ENCODE measurements at places on chromosomes 3 and 15.

DNA sequence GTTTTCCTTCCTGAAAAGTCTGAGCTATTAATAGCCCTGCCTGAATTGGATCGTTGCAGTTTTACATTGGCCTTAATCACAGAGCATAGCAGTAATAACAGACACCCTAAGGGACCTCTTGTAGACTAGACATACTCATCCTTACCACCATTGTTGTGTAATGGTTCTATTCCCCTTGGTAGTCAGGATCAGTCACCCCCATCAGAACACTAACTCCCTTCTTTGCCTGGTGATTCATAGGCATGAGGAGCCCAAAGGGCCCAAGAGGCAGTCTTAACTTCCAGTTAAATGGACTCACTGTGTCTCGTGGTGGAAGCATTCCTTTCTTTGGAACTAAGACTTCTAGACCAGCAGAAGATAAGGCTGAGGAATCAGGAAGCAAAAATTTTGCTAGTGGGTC lies 20.2 kb downstream of the CGGBP1 start:
- no peak for DNase-seq

GRCh38 chr15:73777741-73778140 lies 24.6 kb upstream of the INSYN1 start:
- no peak for DNase-seq

GRCh38 chr15:101500865-101501551 lies 11.5 kb upstream of the PCSK6 start:
- DNase-seq = no peak

DNA sequence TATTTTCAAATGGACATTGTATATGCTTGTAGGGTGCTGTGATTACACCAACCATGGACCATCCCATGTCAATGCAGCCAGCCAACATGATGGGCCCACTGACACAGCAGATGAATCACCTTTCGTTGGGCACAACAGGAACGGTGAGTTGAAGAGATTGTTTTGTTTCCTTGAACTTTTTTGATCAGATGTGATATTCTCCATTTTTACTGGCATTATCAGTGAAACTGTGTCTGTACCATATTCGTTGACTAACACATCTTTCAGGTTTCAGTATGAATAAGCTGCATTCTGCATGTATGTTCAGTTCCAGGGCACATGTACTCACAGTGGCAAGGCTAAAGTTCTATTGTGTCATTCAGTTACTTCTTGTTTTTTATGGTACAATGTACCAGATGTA lies 655.2 kb downstream of the RBMS3 start:
- DNase-seq = no peak

DNA sequence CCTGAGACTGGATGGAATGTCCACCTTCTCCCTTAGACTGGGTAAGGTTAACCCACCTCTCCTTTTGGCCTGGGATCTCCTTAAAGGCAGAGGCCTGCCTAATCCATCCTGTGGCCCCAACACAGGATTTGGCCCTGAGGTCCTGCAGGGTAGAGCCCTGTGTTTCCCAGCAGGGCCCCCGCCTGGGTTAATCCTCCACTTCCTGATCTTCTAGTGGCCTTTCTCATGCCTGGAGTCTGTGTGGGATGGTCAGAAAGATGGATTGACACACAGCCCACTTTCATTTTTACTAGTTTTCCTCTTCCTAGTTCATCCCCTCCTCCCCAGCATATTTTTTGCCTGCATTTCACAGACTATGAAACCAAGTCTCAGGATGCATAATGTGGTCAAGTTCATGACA lies 48.9 kb upstream of the SLC6A6 start:
- DNase-seq = no peak

GRCh38 chr3:131020122-131020693 lies 6.4 kb downstream of the ASTE1 start:
- no peak for DNase-seq

GRCh38 chr15:72047020-72047419 lies 70.9 kb downstream of the MYO9A start:
- DNase-seq = no peak

DNA sequence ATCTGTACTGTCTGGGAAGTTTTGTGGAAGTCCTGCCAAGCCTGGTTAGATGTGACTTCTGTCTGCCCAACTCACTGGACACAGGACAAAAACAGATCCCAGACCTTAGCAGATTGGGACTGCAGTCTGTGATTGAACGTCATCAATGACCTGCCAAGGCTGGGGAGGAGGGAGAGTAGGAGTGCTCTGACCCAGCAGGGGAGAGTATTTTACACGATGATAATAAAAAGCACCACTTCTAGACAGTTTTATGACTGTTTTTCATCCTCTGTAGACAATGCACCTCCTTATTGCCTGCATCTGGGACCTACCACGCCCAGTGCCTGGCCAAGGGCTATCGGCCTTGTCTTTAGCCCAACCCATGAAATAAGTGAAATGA lies 102.3 kb upstream of the NR2E3 start:
- no peak for DNase-seq

DNA sequence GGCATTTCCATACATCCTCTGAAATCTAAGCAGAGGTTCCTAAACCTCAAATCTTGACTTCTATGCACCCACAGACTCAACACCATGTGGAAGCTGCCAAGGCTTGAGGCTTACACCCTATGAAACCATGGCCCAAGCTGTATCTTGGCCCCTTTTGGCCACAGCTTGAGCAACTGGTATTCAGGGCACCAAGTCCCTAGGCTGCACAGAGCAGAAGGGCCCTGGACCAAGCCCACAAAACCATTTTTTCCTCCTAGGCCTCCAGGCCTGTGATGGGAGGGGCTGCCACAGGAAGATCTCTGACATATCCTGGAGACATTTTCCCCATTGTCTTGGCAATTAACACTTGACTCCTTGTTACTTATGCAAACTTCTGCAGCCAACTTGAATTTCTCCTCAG lies 54.4 kb upstream of the IL12A start:
- no peak for DNase-seq

- DNase-seq = no peak
Measured at GRCh38 chr15:73284090-73284716, 84.6 kb downstream of the HCN4 start.

GRCh38 chr15:100758555-100758954 lies 121.1 kb upstream of the ALDH1A3 start:
- no peak for DNase-seq

DNA sequence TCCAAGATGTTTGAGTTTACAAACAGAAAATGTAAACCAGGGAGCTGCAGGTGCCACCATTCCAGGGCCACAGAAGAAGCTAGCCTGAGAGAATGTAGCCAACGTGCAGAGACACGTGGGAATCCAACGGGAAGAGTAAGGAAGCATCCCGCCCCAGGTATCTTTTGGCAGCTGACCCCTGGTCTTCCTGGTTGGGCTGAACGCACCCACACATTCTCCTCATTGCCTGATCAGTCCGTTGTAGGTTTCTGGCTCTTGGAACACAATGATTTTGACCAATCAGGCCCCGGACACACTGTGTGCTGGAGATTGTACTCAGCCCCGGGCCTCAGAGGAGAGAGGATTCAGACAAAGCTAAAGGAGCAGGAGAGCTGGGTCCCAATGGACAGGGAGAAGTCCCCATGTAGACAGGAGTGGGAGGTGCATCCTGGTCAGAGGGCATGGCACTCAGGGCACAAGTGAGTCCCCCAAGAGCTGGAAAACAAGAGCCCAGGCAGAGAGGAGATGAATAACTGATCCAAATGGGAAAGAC lies 102.3 kb downstream of the TPRA1 start:
- DNase-seq = no peak

DNA sequence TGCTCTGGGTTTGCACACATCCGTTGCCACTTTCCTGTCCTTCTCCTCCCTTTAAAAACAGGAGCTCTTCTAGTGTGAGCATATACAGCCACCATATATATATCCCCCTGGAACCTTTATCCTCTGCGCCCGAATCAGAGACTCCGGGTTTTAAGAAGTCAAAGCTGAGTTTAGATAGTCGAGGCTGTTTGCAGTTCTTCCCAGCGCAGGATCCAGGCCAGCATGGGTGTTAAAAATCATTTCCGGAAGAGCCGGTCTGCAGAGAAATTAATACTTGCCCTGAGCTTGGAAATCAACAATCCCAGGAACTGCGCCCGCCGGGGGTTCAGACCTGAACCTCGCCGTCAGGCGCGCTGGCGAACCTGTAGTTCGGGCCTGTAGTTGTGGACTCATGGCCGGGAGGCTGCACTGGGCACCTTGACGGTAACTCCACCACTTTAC lies 2.3 kb downstream of the SHOX2 start:
- DNase-seq = no peak

DNA sequence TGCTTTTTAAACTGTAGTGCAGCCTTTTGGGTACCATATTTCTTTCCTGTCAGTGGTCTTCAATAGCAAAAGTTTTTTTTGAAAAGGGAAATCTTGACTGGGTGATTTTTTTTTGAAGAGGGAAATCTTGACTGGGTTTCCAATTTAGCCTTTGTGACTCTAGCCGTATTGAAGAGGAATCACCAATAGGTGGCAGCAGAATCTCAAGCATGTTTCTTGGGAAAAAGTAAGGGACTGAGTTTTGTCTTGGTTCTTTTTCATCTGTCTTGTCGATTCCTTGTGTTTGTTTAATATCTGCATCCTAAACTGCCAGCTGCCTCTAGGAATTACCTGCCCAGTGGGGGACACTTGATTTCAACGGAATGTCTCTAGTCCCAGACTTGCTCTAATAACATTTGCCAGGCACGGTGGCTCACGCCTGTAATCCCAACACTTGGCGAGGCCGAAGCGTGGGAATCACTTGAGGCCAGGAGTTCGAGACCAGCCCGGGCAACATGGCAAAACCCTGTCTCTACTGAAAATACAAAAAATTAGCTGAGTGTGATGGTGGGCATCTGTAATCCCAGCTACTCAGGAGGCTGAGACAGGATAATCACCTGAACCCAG lies 89.2 kb downstream of the RBPMS2 start:
- no peak for DNase-seq

- no peak for DNase-seq
Measured at GRCh38 chr3:1135194-1135593, 42.4 kb downstream of the CNTN6 start.

DNA sequence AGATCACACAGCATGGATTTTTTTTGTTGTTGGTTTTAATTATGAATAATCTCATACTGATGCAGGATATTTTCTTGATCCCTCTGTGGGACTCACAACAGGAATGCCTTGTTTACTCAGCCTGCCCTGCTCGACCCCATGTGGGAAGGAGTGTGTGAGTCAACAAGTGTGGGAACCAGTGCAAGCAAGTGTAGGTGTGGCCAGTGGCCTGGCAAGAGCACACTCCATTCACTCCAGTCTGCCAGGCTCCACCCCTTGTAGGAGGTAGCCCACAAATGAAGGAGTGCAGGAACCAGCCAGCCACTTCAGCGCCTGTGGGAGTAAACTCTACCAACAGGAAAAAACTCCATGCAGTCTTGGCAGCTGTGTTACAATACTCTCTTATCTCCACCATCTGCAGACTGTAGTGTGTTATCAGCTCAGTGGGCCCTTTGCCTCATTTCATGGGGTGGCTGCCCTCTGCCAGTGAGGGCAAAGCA lies 393.6 kb downstream of the OTOL1 start:
- DNase-seq = no peak

DNA sequence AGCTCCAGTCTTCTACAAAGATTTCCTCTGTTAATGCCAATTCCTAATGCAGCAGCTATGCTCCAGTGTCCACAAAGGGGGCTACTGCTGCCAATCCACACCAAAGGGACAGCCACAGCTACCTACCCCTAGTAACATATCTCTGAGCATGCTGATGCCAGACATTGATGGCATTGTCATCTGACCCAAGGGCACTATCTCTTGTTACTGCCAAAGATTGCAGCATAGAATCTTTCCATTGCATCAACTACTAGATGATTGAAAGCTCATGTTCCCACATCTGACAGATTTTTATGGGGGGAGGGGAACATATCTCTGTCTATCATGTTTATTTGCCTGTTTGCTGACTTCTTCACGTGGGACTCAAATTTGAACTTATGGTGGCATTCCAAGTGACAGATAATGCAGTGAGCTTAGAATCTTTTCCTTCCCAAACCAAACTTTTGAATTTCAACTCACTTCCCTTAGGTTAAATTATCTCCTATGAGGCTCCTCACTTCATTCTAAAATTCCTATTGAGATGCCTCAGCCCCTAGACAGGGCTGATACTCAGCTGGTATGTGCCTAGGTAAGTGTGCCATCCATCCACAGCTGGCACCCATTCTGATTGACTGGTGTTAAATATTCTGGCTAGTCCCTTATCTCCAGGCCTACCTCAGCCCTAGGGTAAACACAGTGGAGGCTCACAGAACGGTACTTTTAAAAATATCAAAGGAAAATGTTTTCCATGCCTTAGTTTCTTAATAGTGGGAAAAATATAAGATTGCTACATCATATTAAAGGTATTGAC lies 100.3 kb downstream of the STRIT1 start:
- DNase-seq = no peak

DNA sequence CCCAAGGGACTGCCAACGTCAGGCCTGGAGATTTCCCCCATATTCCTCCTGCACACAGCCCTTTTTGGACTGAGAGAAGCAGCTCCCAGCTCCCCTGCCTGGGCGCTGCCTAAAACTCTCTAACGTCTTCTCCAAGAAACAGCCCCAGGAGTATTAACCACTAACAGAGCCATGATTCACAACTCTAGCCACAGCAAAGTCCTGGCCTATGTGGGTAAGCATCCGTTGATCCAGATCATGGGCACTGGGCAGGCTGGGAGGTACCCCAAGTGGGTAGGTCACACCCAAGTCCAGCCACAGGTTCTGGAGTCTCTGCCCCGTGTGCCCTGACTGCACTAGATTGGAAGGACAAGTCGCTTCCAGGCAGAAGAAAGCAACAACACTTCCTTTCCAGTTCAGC lies 31.9 kb downstream of the NBEAL2 start:
- DNase-seq = no peak

DNA sequence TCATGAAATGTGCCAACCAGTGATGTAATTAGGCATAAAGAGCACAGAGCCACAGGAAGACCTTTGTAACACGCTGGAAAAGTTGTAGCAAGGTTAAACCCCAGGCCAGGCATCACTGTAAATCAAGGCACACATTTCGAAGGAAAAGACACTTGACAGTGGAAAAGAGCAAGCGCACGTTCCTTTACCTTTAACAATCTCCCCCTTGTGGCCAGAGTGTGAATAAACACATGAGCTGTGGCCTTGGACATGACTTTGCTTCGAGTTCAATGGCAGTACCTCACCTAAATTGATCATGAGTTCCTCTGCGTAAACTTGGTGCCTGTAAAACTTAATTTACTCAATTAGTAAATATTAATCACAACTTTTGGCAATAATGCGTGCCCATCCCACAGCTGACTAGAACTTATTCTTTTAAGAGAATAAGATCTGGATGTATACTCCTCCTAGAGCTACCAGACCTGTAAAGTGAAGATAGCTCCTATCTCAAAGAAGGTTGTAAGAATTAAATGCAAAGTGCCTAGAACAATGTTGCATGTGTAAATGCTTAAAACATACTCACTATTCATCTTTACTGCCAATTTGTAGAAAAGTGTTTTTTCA lies 757.0 kb upstream of the NECTIN3 start:
- DNase-seq = no peak

- DNase-seq = no peak
Measured at GRCh38 chr15:48001393-48002039, 119.3 kb upstream of the SLC24A5 start.

DNA sequence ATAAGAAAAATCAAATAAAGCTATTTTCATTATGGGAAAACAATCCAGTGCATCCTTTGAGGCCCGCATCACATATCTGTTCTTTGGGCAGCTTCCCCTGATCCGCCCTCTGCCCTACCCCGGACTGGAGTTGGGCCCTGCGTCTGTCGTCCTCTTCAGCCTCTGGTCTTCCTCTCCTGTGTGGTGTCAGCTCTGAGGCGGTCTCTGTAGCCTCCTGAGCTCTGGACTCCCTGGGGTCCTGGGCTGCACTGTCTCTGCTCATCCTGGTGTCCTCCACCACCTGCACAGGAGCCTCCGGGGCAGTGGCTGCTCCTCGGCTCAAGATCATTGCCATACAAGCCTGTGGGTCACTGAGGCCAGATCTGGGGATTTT lies 7.4 kb upstream of the SNX22 start:
- DNase-seq = no peak

Data from thoracic aorta (tissue), 2 donors.